Left renal cortex interstitium (tissue), 4 donors: ENCODE measurements at places on chromosomes 7 and 10.

DNA sequence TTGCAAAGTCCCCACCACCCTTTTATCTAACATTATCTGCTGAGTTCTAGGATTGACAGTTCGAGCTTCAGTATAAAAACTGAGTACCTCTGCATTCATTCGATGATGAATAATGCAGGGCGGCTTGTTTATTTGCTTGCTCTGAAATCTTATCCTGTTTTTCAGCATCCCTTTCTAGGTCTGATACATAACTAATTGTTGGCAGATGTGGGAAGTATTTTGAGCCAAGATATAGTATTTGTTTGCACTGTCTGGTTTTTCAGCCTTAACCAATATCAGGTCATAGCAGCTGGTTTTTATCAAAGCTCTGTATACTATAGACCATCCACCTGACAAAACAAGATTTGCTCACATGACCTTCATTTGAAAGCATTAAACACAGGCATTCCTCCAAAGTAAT, 161.4 kb downstream of the TFEC start:
- DNase-seq: no peak

DNA sequence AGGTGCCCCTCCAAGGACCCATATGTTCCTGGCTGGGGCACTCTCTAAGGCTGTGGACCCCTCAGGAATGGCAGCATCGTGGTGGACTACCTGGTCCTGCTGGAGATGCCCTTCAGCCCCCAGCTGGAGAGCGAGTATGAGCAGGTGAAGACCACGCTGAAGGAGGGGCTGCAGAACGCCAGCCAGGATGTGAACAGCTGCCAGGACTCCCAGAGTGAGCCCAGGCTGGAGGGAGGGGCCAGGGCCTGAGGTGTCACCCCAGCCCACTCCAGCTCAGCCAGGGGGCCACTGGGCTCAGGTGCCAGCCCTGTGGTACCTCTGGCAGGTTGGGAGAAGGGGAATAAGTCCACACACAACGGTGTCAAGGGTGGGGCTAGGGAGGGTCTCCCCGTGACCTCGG, 4.7 kb upstream of the MUC12 start:
- DNase-seq: no peak

GRCh38 chr10:79137826-79138225, 69.1 kb downstream of the ZMIZ1 start:
- no peak for DNase-seq

DNA sequence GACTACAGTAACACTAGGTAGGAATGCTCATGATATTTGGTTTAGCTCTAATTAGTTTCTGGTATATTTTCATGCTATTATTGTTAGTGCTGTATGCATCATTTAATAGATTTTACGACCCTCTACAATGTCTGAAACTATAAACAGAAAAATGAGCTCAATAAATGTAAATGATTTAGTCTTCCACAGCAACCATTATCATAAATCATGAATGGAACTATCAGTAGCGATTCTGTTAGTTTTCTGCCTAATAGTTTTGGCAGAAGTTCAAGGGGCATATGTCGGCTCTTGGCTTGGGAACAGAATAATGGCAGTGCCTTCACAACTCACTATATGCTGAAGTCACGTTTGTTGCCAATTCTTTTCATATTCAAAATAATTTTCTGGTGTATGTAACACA, 494.8 kb downstream of the PARD3 start:
- DNase-seq: no peak

GRCh38 chr7:36630112-36630650, 94.1 kb downstream of the AOAH start:
- DNase-seq: no peak

DNA sequence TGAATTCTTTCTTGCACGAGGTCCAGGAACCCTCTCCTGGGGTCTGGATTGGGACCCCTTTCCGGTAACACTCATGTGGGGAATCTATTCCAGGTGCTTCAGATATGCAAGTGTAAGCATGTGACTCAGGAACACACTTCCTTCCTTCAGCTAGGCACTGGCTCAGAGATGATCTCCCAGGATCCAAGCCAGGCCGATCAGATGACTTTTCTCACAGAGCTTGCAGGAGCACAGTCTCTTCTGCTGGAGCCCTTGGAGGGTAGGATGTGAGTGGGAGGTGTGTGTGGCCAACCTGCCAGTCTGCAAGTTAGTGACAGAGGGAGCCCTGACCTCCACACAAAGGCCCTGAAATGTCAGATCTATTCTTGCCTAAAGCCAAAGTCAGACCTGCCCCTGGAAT, 108.3 kb downstream of the CPXM2 start:
- DNase-seq: no peak

GRCh38 chr10:15879058-15879457, 18.8 kb upstream of the MINDY3 start:
- peak; percentile 31 for DNase-seq

- DNase-seq: no peak
These were observed 259.2 kb downstream of the BICC1 start for GRCh38 chr10:58771863-58772262.
